Activated naive CD4-positive, alpha-beta T cell treated with anti-CD3 and anti-CD28 coated beads, Interleukin-2, amount 50 U/mL, for 16 hours (primary cell): ENCODE measurements at places on chromosomes 3 and 15.

DNA sequence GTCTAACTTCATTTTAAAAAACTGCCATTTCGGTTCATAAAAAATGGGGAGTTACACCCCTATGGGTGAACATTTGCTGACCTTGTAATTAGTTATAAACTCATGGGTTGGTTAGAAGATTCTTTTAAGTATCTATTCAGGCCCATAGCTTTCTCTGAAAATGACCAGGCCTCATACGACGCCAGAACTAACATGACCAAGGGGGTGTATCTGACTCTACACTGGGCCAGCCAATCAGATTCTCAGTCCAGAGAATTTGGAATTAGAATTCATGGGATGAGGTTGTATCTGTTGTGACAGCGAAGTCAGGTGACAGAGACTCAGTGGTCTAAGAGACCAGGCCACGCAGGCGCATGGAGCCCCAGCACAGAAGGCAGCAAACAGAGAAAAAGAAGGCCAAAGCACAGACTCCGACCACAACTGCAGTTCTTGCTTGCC, 981.4 kb downstream of the FHIT start:
- no peak for DNase-seq

DNA sequence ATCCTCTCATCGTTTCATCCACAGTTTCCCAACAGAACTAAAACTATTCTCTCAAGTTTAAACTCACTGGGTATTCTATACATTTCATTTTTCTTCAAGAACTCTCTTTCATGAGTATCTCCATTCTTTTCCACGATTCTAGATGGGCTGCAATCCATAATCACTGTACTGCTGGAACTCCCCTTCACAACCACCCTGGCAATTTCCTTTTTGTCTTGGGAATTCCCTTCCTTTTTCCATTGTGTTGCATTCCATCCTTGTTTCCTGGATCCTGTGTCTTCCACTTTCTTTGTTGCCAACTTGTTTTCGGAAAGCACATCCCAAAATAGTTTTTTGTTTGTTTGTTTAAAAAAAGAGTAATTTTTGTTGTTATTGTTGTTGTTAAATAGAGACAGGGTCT, 67.0 kb upstream of the FBN1 start:
- no peak for DNase-seq

GRCh38 chr15:91384189-91384730, 284.2 kb downstream of the SV2B start:
- DNase-seq = no peak

GRCh38 chr3:168088106-168088720, 7.5 kb downstream of the GOLIM4 start:
- DNase-seq = no peak

GRCh38 chr15:46039703-46040102, 404.9 kb downstream of the SQOR start:
- no peak for DNase-seq

- DNase-seq = no peak
These were observed 895.6 kb downstream of the ROBO1 start for GRCh38 chr3:78872195-78872594.

GRCh38 chr3:156493887-156494286, 61.0 kb downstream of the SSR3 start:
- no peak for DNase-seq

- DNase-seq = no peak
These were observed 11.3 kb downstream of the NBEAL2 start for GRCh38 chr3:46990573-46991374.

DNA sequence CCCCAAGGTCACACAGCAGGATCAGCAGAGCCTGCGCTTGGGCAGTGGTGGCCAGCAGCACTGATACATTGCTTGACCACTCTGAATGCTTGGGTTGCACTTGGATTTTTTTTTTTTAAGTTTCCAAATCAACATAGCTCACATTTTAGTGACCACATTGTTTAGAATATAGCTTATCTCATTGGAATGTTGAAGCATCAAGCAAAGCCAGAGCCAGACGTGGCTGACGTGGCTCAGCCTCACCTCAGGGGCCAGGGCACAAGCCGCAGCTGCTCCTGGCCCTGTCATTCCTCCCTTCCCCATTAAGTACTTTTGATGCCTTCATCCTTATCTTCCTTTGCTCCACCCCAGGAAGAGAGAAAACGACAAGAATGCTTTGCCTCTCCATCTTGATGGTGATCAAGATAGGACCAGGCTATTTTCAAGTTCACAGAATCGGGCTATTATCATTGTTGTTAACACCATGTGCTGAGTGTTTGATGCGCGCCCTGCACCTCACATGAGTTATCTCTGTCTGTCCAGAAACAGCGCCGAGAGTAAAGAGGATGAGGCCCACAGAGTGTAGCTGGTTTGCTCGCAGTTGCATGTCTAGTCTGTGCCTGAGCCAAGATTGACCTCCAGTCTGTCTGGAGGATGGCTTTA, 75.8 kb downstream of the AAGAB start:
- no peak for DNase-seq
